Stimulated activated CD8-positive, alpha-beta memory T cell treated with anti-CD3 and anti-CD28 coated beads, Interleukin-12 subunit alpha, Interleukin-12 subunit beta, amount 100 ng/mL, for 4 hours (primary cell): ENCODE measurements at places on chromosomes 7 and 10.

GRCh38 chr10:112429147-112429546 lies 17.6 kb downstream of the ZDHHC6 start:
- DNase-seq = no peak

DNA sequence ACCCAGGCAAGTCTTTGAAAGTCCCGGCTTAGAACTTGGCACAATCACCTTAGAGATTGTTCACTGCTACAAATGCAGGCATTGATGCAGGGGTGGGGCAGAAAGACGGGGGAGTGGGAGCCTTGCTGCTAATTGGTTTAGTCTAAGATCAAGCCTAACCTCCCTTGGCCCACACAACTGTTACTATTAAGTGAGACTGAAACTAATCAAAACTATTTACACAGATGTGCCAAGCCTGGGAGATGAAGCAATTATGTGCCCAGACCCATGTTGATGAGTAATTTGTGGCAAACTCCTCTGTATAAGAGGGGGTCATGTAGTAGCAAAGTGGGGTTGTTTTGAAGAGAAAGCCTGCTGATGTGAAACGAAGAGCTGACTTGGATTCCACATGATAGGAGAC lies 178.2 kb upstream of the ITGB1 start:
- no peak for DNase-seq

DNA sequence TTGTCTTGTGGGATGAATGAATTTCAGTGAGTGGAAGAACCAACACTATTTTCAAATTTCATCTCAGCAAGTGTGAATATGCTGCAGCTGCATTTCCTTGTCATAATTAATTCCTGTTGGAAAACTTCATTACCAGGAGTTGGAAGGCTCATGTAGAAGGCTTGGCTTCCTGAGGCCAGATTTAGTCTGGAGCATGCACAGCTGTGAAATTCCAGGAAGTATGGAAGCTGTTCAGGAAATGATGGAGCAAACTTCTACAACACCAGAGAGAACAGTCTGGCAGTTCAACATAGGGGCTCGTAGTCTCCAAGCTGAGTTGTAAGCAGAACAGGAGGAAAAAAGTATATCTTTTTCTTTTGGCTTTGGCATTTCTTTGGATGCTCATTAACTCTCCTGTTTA lies 1439.9 kb upstream of the CELF2 start:
- DNase-seq = no peak

- DNase-seq = no peak
Measured at GRCh38 chr10:121594623-121595350, 3.5 kb downstream of the FGFR2 start.

DNA sequence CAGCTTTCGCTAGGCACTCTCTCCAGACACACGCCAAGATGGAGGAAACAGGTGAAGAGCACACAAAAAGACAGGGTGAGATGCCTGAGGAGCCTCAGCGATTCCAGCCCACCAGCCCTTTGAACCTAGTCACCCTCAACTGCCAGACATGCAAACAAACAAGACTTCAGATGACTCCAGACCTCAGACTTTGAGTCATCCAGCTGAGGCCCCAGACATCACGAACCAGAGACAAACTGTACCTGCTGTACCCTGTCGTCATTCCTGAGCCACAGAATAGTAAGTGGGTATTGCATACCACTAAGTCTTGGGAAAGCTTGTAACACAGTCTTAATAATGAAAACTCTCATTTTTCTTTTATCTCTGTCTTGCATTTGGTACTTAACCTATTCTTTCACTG lies 126.6 kb upstream of the LSM8 start:
- no peak for DNase-seq

DNA sequence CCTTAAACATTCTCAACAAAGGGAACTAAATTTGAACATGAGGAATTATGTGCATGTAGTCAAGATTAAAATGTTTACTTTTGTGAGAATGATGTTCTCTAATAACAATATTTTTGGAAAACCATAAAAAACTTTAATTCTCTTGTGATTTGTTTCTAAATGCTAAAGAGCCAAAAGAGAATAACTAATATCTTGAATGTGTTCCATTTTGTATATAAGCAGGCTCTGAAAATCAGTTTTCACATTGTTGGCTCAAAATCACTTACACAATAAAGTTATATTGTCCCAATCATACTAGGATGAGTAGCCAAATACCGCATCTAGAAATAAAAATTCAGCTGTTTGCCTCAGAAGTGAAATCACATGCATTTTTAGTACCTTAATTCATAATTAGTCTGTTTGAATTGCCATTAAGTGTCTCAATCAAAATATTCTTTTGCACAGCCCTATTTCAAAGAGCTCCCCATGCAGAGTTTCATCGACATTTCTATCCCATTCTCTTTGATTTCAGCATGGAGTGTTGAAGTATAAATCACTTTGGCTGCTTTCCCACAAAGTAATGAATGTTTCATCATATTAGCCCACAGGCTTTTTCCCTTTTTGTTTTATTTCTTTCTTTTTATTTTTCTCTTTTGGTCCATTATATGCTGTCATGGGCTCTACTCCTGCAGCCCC lies 420.3 kb upstream of the POM121L12 start:
- DNase-seq = no peak

DNA sequence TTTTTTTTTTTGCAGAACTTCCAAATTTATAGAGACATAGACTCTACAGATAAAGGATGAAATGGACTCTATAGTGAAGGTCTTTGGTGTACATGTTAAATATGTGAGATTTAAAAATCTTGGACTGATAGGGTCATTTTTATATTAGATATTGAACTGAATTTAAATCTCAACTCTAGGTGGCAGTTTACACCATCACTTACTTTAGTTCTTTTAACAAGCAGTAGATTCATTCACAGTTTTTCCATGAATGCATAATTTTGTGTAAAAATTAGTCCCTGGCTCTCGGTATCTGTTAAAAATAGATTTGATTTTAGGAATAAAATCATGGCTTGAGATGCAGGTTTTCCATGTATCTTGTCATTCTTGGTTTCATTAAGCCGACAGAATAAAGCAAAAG lies 31.1 kb upstream of the SNX13 start:
- no peak for DNase-seq

DNA sequence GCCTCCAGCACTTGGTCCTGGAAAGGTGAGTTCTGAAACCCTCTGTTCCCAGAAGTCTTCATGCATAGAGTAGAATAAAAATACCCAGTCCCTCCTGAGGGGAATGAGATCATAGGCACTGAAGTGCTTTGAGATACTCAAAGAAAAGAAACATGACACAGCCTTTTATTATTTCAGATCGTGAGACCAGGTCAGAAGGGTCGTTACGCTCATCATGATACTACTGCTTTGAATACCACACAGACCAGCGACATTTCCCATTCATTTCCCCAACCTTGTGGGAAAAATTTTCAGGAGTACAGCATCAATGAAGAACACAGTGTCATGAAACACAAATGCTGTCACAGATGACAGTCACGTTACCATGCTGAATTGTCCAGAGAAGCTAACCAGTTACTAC lies 15.0 kb downstream of the CLRN3 start:
- no peak for DNase-seq

- no peak for DNase-seq
Measured at GRCh38 chr7:129497156-129497555, 5.2 kb upstream of the SMKR1 start.

- no peak for DNase-seq
Measured at GRCh38 chr7:136134503-136134902, 157.3 kb upstream of the MTPN start.
